ENCODE measurements at places on chromosomes 4 and X. TPM values are rescaled to one million over a fixed set of nuclear protein-coding genes. Genes with fewer than 3 reads are reported as not detected.

- DNase-seq = no peak
Observed at GRCh38 chr4:168549143-168549542, 52.3 kb downstream of the PALLD start.

DNA sequence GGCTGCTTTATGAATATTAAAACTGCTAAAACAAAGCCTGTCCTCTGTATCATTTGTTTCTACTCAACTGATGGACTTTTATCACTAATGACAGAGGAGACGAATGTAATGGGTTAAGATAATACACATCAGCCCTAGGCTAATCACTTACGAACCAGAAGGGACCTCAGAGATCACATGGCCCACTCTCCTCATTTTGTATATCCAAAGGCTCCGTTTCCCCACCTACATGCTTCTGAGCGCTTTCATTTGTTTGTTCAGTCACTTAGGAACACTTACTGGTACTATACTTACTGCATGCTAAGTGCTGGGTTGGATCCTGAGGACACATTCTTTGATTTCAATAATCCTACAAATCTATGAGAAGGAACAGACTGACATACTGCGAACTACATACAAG is 169.3 kb downstream of the CEP135 start:
- DNase-seq = no peak

GRCh38 chr4:71237641-71238040 is 101.2 kb upstream of the SLC4A4 start:
- no peak for DNase-seq

DNA sequence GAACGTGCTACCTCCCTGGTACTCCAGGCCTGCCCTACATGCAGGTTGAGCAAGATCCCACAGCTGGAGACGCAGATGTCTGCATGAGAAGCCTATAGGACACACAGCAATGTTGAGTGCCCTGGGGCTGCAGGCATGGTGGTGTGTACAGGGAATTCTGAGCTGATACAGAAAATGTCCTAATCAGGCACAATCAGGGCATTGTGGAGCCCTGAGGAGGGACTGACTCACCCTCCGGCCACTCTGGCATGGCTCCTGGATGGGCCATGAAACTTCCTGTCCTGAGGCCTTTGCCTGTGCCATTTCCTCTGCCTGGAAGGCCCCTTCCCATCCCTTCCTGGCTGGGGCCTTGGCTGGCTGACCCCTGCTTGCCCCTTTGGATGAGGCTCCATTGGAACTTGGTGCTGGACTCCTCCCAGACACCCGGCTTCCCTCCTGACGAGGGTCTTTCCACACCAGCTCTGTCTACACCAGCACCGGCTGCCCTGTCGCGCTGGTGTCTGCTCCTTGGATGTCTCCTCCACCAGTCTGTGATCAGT is 16.7 kb upstream of the AFAP1 start:
- DNase-seq = peak; percentile 90

DNA sequence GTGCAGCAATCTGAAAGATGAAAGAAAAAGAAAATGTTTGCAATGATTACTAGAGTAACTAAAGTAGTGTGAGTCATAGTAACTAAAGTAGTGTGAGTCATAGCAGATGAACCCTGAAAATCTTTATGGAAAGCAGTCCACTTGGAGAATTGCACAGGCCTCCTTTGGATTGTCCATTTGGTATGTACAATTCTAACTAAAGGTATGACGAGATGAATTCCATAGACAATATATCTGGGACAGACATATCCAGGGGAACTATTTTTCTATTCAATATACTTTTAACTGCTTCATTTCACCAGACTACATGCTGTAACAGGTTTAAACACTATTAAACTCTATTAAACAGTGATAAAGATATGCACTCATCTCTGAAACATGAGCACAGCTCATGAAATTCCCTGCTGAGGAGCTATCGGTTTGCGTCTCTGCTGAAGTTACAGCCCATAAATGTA is 798.7 kb downstream of the PCDH7 start:
- DNase-seq = no peak

The SPP1 gene
- 553 TPM for total RNA-seq

The GPR173 gene
- total RNA-seq = 3.7 TPM

All from posterior vena cava (tissue), 2 donors.